ENCODE measurements at places on chromosomes 6 and 20.

GRCh38 chr6:130466748-130467061 lies 100.9 kb downstream of the TMEM200A start:
- no peak for DNase-seq

GRCh38 chr20:31713312-31714273 lies 9.1 kb downstream of the BCL2L1 start:
- DNase-seq: no peak

DNA sequence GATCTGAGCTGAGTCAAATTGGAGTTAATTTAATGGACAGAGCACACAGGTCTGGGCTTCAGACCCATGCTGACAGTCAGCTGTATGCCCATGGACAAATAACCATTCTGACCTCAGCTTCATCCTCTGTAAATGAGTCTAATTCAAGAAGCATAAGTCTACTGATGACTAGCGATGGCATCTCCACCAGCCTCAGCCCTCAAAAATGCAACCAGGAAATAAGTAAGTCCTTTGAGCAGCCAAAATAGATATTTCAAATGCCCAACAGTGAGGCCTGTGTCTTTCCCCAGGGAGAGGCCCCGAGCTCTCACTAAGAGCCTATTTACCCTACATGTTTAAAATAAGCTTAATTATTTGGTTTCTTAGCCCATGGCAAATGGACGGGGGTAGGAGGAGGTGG lies 114.2 kb upstream of the MTHFD1L start:
- no peak for DNase-seq

DNA sequence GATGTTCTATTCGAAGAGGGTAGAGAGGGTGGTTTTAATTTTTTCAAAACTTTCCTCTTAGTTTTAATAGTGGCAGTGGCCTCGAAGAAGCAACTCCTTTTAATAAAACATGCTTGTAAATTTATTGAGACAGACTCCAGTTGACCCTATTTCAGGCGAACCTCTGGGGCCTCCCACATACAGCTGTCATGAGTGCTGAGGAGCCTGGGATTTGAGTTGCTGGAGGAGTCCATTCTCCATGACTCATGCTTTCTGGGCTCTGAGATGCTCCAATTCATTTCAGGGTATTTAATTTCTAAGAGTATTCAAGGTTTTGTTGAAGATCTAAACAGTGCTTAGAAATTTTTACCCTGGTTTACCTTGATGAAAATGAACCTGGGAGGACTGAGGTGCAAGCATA lies 580.4 kb downstream of the CBLN4 start:
- no peak for DNase-seq

DNA sequence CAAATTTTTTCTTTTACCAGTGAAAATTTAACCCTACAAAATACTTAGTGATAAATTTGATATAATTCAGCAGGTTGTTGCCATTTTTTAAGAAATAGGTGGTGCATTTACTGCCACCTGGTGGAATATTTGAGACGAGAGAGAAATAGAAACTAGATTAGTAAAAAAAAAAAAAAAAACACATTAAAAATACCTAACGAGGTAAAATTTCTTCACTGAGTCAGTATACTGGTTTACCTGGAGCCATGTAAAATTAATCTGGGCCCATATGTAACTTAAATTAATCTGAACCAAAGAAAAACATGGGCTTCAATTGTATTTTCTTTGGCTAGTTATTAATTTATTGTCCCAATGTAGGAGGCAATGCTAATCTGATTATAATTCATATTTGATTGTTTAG lies 520.8 kb downstream of the EPM2A start:
- no peak for DNase-seq

DNA sequence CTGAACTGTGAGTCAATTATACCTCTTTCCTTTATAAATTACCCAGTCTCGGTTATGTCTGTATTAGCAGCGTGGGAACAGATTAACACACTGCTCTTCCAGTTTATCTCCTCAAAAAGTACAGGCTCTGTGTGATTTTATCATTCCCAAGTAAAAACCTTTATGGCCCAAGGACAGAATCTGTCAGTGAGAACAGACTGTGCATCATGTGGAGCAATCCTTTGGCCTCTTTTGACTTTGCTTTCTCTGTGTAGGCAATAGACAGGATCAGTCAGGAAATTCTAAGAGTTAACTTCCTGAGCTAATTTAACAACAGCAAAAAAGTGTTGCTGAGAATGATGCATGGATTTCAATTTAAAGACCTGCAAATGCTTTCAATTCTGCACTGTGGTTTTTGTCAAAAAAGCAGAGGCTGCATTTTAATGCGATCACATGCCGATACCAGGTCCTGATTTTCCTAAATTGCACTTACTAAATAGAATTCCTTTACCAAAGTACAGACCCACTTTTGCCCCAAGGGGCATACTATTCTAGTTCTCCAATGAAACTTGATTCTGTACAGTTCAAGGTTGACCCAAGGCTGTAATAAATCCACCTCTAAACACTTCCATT lies 246.7 kb upstream of the MARCKS start:
- no peak for DNase-seq

GRCh38 chr20:48530957-48531356 lies 296.8 kb downstream of the PREX1 start:
- no peak for DNase-seq

DNA sequence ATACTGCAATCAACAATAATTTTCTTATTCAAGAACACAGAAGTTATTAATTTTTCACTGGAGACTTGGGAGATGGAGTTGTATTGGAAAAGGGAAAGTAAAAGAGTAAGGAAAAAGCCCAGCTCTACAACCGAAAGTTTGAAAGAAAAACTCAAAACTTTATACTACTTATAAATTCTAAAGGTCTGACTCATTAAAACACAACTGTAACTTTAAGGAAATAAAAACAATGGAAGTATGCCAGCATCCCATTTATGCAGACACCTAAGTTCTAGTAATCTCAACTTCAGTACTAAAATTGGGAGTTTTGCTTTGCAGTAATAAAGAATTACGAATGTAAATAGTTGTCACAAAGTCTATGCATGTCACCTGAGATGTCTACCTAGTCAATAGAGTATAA lies 80.6 kb downstream of the IRAK1BP1 start:
- no peak for DNase-seq

DNA sequence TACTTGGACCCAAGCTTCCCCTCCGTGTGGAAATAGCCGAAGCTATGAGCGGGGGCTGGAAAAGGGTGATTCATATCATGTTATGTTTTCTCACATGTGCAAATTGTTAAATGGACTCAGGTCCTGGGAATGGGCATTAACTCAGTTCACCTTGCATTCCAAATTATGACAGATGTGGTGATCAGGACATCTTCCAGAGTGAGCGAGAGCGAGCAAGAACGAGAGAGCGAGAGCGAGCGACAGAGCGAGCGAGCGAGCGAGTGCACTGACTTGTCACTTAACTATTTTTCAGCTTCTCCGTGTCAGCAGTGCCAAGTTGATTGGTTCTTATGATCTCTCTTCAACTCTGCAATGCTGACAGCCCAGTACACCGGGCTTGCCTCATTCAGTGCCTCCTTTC lies 437.4 kb upstream of the NRSN1 start:
- DNase-seq: no peak

- DNase-seq: no peak
These were observed 94.0 kb upstream of the HIVEP1 start for GRCh38 chr6:11917951-11918738.

DNA sequence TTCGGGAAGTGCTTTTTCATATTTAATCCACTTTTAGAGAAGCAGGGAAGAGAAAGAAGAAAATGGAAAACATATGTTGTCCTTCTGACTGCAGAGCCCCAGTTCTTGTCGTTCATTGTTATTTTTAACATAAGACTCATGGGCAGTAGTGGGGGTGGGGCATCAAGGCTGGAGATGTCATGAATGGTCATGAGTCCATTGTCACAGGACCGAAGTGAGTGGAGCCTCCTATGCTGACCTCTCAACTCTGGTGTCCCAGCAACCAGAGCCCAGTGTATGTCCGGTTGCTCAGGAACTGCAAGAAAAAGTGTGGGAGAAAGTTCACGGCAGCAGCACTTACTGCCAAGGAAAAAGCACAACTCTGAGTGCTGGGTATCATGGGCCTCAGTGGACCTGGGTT lies 108.6 kb downstream of the BANF2 start:
- no peak for DNase-seq
